ENCODE measurements at places on chromosomes 4 and X. TPM values are rescaled to one million over a fixed set of nuclear protein-coding genes. Genes with fewer than 3 reads are reported as not detected.

Gene GAB1
- not detected for polyA plus RNA-seq

Gene DUSP21
- polyA plus RNA-seq: not detected

Gene IL9R
- polyA plus RNA-seq: 2.0 TPM

Gene SGCB
- polyA plus RNA-seq: 7.4 TPM

Gene MAGEA1
- polyA plus RNA-seq: not detected

Gene RBM46
- not detected for polyA plus RNA-seq

Gene ARMCX1
- not detected for polyA plus RNA-seq

Gene GRK4
- polyA plus RNA-seq: 1.9 TPM

Gene RASSF6
- 2.2 TPM for polyA plus RNA-seq

Gene EDNRA
- polyA plus RNA-seq: not detected

Gene ADH5
- polyA plus RNA-seq: 171 TPM

Gene GAR1
- 22.6 TPM for polyA plus RNA-seq

Gene SPANXA1
- not detected for polyA plus RNA-seq

Gene RIBC1
- 0.47 TPM for polyA plus RNA-seq

Gene VCX3B
- not detected for polyA plus RNA-seq

Gene TLL1
- not detected for polyA plus RNA-seq

Gene MAOB
- not detected for polyA plus RNA-seq

Gene FGFBP2
- polyA plus RNA-seq: 0.22 TPM

Gene MAGEA2
- polyA plus RNA-seq: not detected

Gene TMEM184C
- 27.6 TPM for polyA plus RNA-seq

Gene SHOX
- not detected for polyA plus RNA-seq

All from CD4-positive, alpha-beta memory T cell (primary cell).